Progenitor cell of endocrine pancreas (in vitro differentiated cells): ENCODE measurements at places on chromosomes 6 and 20.

- DNase-seq, result peak; percentile 33
Measured at GRCh38 chr20:61251529-61252393, at the start of gene CDH4. Gene CDH4 (plus strand): TSS chr20:61252261.

- no peak for DNase-seq
Measured at GRCh38 chr6:37496951-37497885, 2.5 kb downstream of the CCDC167 start.

GRCh38 chr20:41032271-41032670 is 3.6 kb downstream of the TOP1 start:
- no peak for DNase-seq

GRCh38 chr6:94956910-94957309 is 620.4 kb upstream of the MANEA start:
- DNase-seq, result no peak

GRCh38 chr6:116002756-116003155 is 57.9 kb downstream of the FRK start:
- no peak for DNase-seq

- no peak for DNase-seq
Measured at GRCh38 chr6:133245422-133245903, 4.3 kb downstream of the EYA4 start.

DNA sequence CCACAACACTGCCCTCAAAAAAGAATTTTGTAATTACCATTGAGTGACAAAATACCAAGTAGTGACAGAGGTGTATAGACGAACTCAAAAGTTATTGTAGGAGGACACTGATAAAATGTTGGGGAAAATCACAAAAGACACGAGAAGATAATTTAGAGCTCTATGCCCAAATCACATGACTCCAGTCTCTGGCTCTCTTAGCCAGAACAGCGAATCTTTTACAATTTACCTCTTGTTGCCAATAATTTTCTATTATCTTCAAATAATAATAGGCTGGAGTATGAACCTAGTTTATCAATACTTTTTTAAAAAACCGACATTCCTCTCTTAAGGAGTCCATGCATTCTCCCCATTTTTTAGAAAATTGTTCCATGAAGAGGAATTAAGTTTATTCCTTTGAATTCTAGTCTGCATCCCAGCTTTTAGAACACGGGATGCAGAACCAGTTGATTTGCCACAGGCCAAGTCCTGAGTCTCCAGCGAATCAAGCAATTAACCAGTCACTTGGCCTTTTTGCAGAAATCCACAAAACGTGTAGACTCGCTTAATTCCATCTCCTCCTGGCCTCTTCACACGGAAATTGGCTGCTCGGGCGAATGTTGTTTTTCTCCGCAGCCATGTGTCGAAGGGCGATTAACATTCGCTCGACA is 507 bp upstream of the RIPPLY2 start:
- DNase-seq, result no peak

DNA sequence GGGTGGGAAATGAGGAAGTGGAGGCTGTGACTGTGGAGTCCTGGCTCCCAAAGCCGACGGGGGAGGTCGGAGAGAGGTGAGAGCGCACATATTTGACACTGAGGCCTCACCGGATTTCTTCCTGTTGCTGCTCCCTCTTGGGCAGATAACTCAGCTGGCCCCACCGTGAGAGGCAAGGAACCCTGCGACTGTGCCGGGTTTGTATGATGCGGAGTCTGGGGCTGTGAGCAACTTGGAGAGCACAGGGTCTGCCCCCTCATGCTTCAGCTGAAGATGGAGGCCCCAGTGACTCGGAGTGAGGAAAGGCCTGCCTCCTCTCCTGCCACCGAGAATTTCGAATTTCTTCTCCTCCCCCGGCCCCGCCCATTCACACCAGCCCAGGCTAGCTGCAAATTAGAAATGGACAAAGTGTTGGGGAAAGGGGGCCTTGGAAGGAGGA is 160.6 kb downstream of the GRM4 start:
- no peak for DNase-seq

DNA sequence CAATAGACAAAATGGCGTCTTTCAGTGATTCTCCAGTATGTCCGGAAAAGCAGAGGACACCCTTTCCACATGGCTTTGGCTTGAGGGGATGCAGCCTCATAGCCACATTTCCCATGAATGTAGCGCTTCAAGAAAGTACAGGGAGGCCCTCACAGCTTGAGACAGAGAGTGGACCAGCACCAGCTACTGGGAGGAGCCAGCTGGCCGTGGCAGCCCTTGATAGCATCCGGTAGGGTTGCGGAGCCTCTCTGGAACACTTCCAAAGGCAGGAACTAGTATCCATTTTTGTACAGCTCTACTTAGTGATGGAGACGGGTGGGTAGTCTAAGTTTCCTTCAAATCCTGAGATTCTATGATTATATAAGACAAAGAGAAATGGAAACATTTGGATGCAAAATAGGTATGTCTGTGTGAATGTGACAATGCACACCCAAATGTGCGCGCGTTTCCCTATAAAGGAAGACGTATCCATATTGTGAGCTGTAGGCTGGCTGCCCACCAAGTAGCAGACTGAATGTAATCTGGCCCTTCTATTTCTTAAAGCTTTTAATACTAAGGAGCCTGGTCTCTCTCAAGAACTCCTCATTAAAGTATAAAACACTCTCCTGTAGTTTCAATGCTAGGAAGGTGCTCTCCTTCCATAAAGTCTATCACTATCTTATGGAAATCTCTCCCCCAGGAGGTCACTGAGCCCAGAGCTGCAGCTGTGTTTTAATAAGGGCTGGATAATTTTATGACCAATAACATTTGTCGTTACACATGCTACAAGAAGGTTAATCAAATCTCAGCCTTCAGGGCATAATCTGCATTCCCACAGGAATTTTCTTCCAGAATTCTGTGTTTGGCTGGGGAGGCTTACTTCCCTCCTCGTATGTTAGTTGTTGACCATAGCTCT is 74.0 kb downstream of the SOBP start:
- DNase-seq, result no peak

GRCh38 chr6:31530659-31531058 is 1.9 kb downstream of the MCCD1 start:
- no peak for DNase-seq

DNA sequence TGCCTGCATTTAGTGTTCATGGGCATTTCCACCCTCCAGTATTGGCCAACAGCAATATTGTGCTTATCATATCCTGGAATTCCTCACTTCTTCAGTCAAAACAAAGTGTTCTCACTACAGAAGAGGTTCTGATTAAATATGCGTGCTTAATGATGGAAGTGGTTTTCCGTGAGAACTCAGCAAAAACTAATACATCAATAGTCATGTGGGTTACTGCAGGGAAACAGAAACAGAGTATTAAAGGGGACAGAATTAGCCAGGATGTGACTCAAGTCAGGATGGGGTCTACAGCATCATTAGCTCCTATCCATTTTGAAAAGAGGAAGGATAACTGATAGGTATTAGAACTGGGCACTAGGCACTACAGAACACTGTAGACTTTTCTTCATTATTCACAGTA is 384.6 kb downstream of the CDKAL1 start:
- DNase-seq, result no peak

- DNase-seq, result no peak
Measured at GRCh38 chr6:69917834-69918233, 51.5 kb downstream of the COL19A1 start.

DNA sequence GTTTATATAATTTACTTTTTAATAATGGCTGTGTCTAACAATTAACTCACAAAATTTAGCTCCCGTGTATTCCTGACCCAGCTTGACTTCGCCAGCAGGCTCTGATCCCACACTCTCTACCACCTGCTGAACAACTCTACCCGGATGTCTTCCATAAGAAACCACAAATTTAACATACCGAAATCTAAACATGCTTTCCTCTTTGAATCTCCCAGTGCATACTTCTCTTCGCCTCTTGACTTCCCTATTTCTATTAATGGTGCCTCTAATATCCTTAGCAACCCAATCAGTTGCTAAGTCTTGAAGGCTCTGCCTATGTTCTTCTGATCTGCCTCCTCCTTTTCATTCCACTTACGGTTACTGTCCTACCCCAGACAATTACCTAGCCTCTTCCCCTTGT is 4.6 kb upstream of the MYB start:
- no peak for DNase-seq

- no peak for DNase-seq
Measured at GRCh38 chr20:1225263-1225782, 521 bp upstream of the RAD21L1 start.

DNA sequence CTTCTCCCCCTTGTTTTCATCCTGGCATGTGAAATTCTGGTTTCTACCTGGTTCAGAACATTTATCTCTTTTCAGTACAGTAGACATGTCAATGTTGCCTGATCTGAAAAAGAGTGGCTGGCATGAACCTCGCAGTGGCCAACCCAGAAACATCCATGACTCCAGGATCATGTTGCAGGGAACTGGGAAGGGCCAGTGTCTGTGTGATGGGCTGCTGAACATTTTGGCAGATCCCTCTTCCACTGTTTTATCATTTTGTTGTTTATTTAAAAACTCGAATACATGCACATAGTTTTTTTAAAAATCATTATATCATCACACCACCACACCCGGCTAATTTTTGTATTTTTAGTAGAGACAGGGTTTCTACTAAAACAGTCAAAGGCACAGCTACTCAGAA is 19.0 kb downstream of the WFDC3 start:
- DNase-seq, result no peak

GRCh38 chr6:8674126-8674525 is 238.8 kb upstream of the SLC35B3 start:
- DNase-seq, result no peak

- DNase-seq, result no peak
Measured at GRCh38 chr6:133436652-133437051, 195.5 kb downstream of the EYA4 start.

DNA sequence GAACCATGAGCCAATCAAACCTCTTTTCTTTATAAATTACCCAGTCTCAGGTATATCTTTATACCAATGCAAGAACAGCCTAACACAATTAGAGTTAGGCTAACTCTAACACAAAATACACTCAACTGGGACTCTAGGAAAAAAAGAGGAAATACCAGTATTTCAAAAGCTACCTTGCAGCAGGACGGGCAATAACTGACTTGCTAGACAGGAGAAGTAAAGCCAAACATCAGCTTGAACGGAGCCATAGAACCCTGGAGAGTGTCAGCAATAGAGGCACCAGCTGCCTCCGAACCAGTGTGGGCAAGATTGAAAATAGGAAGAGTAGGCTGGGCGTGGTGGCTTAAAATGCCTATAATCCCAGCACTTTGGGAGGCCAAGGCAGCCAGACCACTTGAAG is 162.0 kb upstream of the SOX4 start:
- no peak for DNase-seq

GRCh38 chr20:64240243-64241015 is 15.1 kb upstream of the PCMTD2 start:
- no peak for DNase-seq

DNA sequence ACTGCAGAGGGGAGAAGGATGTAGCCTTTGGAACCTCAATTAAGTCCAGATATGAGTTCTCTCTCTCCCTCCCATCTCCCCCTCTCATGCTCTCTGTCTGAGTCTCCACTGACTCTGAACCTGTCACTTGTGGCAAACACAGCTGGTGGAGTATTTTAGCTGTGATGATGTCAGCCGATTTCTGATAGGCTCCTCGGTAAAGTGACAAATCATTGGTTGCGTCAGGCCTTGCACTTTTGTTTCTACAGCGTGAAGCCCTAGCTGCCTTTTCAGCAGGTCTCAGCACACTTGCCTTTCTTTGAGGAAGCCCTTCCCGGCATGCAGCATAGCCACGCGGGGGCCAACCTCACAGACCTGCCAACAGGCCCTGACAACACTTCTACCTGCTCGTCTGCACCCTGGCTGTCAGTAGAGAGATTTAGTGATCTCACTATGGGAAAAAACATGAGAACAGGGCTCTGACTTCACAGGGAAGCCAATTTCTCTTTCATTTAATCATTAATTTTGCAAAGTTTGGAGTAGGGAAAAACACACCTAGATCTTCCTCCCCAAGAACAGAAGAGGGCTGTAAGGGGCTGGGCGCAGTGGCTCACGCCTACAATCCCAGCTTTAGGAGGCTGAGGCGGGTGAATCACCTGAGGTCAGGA is 84.4 kb downstream of the GMPR start:
- DNase-seq, result no peak

DNA sequence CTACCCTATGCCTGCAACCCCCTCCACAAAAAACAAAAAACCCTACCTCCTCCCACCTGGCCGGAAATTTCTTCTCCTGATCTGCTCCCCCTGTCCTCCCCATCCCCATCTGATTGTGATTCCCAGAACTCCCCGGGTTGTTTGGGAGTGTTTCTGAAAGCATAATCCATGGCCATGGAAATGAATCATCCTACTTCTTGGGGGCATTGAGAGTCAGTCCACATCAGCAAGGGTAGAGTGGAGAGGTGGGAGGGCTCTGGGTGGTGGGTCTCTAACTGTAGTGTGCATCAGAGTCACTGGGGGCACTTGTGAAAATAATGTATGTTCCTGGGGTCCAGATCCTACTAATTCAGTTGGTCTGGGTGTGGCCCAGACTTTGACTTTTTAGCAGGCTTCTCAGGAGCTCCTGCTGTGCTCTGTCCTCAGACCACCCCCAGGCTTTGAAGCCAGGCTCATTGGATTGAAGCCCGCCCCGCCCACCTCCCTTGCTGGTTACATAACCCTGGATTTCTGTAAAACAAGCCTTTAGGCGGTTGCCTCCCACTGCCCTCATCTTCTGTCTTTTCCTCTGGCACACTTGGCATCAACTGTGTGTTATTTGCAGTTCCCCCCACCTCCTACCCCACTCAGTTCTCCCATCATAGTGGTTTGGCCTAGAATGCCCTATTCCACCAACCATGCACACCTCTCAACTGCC is 10.5 kb downstream of the PIGT start:
- no peak for DNase-seq

DNA sequence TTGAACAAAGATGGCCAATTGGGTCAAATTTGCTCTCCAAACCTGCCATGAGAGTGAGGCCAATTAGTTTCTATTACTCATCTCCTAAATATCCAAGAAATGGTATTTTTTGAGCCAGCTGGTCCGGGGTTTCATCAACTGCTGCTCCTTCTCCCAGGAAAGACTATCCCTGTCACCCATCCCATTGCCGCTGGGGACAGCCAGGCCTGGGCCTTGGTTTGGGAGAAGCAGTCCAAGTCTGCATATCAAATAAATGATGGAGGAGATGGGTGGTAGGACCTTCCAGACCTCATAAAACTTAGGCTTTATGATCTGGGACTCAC is 46.7 kb upstream of the TTPAL start:
- DNase-seq, result no peak

DNA sequence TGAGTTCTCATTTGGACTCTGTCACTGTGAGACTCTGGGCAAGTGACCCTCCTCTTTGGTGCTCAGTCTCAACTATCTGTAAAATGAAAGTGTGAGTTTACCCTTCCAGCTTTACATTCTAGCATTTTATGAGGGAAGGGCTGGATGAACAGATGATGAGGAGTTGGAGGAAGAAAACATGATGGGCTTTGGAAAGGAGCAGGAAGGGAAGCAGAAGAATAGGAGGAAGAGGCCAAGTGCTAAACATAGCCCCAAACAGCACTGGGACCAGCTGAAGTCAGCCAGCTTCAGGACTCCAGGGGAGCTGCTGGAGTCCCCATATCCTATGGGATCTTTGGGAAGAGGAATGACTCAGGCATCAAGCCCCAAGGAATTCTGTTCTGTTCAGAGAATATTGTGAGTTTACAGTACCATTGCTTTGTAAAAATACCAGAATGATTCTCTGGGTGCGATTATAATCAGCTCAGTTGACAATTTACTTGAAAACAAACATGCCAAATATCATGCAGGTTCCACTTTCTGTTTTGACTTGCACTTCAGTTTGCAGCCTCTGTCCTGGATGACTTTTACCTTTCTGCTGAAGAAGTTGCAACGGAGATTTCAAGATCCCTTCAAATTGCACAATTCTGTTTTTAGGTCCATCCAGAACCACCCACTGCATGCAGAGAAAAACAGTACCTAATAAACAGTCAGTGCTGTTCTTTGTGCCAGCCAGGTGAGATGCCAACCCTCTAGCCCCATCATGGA is 3.2 kb downstream of the CD40 start:
- DNase-seq, result no peak
